Kidney epithelial cell (primary cell): ENCODE measurements at places on chromosomes 6 and 20. TPM values are rescaled to one million over a fixed set of nuclear protein-coding genes. Genes with fewer than 3 reads are reported as not detected.

DNA sequence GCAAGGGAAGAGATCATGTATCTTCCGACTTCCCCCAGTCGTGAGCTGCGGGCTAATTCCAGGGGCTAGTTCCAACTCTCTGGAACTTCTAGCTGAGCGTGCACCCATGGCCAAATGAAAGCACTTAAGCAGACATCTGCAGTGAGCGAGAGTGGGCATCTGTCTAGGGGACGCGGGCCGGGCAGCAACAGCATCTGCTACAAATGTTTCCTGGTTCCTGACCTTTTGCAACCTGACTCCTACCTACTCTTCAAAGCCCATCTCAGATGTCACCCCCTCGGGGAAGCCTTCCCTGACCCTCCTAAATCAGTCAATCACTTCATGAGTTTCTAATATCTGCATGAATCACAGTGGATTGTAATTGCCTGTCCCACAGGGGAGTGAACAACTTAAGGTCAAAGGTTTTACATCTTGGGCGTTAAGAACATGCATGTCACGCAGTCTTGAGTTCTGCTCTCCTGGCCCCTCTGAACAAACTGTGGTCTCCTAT, 141.9 kb downstream of the CEBPB start:
- DNase-seq = no peak

- peak; percentile 14 for DNase-seq
Observed at GRCh38 chr6:79869600-79870084, 77.7 kb downstream of the ELOVL4 start.

DNA sequence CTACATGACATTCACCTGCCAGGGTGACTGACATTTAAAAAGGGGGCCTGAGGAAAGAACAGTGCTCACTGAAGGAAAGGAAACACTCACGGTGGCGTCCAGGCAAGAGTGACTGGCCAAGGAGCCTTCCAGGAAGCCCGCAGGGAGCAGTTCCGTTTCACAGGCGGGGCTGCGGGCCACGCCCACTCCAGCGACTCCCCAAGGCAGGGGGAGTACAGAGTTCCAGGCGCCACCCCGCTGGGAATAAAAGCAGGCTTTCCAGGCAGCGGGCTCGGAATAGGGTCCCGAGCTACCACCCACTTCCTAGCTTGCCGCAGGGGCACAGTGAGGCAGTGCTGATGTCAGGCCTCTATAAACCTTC, 34.2 kb downstream of the PKIG start:
- no peak for DNase-seq

DNA sequence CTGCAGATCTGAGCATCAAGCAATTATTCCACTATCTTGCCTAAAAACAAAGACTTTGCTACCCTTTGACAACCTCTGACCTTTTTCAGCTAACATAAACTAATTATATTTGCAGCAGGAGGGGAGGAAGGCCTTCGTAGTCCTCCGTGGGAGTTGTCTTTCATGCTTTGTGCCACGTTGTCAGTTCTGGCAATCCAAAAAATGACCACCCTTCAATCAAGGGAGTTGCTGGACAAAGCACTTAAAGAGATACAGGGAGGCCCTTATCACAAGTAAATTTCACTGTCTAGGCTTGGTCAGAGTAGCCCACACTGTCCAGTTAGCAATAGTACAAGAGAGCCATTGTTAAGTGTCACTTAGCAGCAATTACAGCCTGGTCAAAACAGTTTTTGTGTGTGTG, 578.9 kb downstream of the HAO1 start:
- DNase-seq = no peak

DNA sequence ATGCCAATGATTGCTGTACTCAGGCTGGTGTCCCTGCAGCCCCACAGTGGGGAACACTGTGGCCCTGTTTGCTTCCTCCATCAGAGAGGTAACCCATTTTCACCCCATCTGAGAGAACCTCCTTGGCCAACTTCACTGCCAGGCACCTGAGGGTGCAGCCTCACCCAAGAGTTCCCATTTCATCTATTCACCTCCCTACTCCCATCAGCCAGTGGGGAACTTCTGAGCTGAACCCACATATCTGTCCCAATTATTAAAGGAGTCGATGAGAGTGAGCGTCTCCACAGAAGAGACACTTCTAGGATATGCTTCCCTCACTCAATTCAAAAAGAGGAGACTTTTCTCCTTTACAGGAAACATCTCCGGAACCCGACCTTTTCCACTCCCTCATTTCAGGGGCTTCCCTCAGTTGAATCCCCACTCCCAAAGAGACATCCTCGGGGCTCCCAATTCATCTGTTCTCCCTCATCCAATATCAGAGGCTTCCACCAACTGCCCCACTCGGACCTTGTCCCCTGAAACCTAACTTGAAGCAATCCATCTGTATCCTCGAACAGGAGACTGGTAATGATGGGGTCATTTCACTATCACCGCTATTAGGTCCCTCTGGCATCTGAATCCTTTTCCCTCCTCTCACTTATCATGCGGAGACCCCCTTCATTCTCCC, 988 bp downstream of the UBE2V1 start:
- DNase-seq = no peak

- no peak for DNase-seq
Observed at GRCh38 chr6:47715782-47716181, 17.4 kb downstream of the ADGRF4 start.

DNA sequence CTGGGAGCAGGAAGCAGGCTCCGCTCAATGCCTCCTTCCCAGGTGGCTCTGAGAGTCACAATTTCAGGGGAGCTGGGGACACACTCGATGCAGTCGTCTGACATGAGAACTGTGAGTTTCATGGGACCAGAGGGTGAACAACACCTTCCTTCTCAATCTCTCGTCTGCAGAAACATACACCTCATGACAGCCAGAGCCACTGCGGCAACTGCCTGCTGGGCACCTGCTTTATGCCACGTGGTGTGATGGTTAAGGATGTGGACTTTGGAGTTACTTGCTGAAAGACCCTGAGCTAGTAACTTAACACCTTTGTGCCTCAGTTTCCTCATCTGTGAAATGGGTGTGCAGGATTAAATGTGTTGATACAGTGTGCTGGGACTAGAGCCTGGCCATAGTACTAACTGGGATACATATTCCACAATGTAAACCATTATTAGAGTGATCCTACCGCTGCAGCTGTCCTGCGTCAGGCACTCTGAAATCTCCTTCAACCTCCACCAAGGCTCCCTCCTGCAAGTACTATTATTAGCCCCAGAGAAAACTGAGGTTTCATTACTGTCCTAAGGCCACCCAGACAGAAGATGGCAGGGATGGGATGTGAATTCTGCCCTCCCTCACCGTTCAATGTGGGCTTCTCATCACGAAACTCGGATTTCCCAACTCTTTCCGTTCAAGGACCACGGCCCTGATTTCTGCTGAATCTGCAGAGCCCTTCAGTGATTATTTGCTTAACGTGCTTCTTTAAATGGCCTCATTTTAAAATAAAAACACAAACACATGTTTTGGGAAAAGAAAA, 24.4 kb downstream of the SULF2 start:
- no peak for DNase-seq

DNA sequence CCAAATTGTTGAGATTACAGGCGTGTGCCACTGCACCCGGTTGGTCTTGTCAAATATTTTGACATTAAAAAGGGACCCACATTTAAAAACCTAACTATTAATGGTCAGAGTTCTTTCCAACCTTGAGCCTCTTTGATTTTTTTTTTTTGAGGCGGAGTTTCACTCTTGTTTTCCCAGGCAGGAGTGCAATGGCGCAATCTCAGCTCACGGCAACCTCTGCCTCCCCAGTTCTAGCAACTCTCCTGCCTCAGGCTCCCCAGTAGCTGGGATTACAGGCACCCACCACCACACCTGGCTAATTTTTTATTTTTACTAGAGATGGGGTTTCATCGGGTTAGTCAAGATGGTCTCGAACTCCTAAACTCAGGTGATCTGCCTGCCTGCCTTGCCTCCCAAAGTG, 31.3 kb downstream of the CTNNBL1 start:
- DNase-seq = no peak

DNA sequence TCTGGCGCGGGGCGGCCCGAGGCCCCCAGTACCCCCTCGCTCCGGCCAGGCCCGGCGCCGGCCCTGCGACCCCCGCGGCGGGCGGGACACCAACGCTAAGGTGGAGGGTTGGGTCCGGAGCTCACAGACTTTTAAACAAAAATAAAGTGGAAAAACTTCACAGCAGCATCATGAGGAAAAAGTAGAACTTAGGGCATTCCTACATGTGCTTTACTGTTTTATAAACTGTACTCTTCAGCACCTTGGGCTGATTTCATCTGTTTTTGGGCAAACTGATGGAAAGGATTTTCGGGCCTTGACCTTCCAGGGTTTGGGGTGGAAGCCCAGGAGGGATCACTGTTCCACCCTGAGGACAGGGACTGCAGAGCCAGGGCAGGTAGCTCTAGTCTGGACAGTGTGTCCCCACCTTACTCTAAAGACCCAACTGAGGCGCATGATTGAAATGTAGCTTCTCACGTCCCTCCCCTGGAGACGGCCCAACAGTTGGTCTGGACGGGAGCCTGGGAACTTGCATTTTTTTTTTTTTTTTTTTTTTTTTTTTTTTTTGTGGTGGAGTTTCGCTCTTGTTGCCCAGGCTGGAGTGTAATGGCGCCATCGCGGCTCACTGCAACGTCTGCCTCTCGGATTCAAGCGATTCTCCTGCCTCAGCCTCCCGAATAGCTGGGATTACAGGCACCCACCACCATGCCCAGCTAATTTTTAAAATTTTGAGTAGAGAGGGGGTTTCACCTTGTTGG, 740 bp downstream of the NELFCD start:
- DNase-seq = no peak

DNA sequence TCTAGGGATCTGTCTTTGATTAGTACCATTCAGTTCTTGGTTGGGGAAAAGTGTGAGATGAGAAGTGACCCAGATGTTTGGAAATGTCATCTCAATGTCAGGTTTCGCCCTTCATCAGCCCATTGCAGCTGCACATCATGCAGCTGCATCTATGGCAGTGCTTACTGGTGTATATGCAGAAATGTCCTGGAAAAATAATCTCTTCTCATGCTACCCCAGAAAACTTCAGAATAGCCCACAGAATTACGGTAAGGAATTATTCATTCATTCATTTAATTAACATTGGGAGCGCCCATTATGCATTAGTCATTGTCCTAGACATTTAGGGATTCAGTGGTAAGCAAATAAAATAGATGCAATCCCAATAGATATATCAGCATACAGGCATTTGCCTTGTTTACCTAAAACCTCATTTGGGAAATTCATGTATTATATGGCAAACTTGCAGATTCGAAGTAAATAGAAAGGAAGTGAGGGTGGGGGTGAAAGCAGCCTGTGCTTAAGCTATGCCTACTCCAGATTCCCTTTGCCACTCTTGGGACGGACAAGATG, 89.2 kb downstream of the PDE7B start:
- no peak for DNase-seq

DNA sequence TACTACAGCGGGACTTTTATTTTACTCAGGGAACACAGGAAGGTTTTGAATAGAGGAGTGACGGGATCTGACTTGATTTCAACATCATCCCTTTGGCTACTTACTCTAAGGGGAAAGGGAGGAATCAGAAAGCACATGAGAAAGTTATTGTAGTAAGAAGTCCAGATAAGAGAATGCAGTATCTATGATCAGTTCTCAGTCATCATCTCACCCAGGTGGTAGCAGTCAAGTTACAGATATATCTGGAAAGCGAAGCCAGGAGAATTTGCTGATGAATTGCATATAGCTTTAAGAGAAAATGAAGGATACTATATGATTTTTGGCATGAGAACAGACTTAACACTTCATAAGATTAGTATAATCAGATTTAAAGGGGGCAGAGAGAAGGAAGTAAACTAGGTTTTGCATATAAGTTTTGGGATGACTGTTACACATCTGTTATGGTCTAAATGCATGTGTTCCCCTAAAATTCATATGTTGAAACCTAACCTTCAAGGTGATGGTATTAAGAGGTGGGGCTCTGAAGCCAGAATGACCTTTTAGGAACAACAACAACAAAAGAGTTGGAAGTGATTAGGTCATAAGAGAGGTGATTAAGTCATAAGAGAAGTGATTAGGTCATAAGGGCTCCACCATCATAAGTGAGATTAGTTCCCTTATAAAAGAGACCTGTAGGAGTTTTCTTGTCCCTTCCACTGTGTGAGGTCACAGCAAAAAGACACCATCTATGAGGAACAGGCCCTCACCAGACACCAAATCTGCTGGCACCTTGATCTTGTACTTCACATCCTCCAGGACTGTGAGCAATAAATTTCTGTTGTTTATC, 6.7 kb downstream of the RAD21L1 start:
- no peak for DNase-seq

DNA sequence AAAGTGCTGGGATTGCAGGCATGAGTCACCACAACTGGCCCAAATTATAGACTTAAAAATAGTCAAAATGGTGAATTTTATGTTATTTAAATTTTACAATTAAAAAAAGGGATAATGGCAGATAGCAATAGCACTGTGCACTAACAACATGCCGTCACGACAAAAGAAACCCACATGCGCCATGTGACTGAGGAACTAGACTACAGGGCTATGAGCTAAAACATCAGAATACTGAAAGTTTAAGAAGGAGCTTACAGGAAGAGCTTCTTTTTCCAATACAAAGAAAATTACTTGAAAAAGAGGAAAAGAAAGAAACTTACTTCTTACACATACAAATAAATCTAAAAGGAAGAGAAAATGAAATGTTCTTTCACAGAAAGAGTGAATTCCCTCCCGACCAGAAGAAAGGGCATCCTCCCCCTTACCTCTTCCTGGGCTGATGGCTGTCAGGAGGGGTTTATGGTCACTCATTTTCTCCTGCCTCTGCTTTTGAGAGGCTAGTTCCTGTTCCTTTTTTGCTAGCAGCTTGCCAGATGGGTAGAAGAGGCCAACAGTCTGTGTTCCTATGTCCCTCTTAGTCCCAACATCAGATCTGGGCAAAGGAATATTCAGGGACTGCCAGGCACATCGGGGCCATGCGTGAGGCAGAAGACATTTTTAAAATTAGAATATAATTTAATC, 54.5 kb downstream of the DZANK1 start:
- no peak for DNase-seq

DNA sequence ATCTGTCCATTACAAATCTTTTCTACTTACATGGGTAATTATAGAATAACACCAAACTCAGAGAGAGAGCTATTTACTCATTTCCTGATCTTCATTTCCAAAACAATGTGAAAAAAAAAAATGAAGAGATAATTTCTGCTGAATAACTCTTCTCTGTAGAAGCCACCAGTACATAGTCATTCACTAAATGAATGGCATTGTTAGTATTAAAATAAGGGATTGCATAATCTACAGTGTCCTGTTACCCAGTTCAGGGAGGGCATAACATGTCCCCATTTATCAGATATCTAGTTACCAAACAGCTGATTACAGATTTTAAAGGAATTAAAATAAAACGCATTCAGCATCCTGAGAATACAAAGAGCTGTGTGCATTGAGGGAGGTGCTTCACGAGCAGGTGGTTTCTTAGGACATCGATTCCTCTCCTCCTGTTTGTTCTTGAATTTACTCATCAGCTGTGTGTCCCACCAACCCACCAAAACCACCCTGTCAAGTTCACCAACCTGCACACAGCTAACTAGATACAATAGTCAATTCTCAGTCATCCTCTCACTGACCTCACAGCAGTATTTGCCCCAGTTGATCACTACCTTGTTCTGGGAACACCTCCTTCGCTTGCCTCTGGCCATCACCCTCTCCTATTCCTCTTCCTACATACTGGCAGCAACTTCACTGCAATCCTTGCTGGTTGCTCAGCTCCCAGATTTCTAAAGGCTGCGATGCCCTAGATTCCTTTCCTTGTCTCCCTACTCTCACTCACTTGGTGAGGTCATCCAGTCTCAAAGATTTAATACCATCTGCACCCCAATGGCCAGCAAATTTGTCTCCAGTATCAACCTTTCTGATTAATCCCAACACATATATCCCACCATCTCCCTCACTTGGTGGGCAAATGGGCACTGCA, 18.7 kb downstream of the CNKSR3 start:
- DNase-seq = no peak

HLA-G gene
- total RNA-seq = 0.75 and 1.1 TPM in 2 replicates

SLC32A1 gene
- total RNA-seq = not detected in 2 replicates

TPD52L1 gene
- 57.7 and 63.3 TPM in 2 replicates for total RNA-seq

TTLL9 gene
- total RNA-seq = not detected in 2 replicates

PKIB gene
- 10.6 and 15.3 TPM in 2 replicates for total RNA-seq

MYL9 gene
- total RNA-seq = 58.5 and 83.2 TPM in 2 replicates
